SJCRH30 (cell line): ENCODE measurements at places on chromosomes 5 and 9.

DNA sequence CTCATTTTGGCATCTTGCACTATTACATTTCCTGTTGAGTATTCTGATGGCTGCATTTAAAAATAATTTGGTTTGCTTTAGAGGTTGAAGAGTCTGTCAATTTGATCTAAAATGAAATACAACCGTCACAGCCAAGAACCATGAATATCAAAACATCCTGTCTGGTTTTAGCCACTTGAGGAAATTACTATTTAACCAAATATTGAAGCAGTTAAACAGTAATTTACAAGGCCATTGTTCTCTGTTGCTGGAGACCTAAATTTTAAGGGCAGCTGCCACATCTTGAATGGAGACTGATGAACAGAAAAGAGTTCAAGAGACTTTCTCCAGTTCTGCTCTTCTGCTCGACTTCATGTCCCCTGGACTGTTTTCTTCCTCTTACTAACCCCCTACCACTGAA, 549.4 kb downstream of the LRRC70 start:
- DNase-seq, result no peak

DNA sequence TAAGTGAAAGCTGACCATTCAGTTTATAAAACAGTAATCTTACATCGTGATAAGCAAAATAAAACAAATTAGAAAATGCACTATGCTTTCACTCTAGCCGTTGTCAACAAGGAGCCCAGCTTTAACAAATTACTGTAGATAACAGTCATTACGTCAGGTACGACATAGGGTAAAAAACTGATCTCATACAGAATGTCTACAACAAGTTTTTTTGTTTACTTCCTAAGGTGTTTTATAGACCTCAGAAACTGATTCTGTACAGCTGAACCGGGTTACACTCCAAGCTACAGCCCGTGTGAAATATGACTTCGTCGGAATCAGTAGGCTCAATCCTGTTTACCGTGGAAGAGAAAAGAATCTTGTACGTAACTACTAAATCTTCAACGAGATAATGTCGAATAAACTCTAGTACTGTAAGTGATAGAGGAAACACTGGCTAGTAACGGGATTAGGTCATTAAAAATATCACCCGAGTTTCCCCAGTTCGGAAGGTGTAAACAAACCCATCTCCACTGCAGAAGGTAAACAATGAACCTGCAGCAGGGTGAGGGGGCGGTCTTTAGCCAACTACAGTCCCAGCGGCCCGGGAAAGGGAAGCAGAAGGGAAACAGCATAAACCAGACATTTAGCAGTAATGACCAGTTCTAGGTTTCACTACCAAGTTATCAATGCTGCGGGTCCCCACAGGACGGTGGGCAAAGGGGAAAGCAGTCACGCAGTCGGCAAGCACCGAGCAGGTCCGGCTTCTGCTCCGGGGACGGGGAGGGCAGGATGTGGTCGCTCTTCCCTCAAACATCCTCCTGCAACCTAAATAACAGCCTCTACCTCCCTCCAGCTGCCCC, 1.1 kb downstream of the RICTOR start:
- peak; percentile 66 for DNase-seq

- DNase-seq, result no peak
Measured at GRCh38 chr9:130422546-130422945, 22.2 kb upstream of the ASS1 start.

DNA sequence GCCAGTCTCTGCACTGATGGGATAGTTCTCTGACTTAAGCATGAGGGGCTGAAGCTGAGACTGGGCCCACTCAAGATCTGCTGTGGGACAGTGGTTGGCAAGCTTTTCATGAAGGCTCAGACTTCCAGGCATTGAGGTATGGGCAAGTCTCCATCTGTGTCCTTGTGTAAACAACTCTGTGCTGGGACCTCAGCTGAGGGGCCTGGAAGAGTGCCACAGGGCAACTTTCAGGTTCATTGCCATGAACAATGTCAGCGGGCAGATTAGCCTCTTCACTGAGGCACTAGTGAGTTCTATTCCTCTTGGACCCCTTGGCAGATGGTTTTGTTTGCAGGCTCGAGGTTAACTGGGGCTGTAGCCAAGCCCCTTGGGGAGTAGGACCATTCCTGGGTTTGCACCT, 127.1 kb downstream of the MRPS30 start:
- no peak for DNase-seq

DNA sequence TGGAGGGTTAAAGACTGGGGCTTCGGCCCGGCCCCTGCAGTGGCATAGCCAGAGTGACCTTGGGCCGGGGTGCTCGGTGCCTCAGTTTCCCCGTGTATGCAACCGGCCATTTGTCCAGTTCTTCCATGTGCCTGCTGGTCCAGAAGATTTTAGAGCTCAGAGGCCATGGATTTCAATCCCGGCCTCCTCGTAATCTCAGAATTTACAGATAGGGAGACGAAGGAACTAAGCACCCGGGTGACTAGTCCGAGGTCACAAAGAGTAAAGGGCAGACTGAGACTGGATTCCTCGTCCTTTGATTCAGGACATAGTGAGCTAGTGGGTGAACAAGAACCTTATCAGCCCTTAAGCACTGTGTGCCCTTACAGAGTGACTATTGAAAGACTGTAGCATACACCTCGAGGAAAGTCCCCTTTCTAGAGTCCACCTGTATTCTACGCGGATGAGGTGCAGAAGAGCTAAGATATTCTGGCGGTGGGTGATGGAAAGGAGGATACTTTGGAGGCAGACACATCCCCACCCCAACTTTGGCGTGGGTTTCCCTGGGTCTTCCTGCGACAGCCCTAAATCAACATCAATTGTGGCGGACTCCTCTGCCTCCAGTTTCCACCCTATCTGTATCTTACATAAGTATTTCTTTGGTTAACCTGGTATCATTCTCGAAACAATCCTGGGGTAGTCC, 597 bp downstream of the SLC31A1 start:
- DNase-seq, result no peak

DNA sequence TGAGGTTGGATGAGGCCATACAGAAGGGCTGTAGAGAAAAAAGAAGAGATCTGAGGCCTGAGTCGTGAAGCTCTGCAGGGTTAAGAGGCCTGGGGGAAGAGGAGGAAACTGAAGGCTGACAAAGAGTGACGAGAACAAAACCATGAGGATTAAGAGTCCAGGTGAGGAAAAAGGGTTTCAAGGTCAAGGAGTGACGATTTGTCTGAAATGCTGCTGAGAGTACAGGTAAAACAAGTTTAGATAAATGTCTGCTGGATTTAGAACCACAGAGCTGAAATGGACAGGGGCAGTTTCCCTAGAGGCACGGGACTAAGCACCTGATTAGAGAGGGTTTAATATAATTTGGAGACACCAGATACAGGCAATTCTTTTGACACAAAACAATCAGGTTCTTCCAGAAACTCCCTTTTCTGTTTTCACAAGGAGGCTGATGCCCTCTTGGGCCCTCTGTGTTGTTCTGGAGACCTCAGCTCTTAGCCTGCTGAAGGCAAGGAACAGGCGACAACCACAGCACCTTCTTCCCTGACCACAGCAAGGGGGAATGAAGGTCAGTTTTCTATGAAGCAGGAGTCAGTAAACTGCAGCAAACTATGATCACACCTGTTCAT, 14.6 kb upstream of the GCNT1 start:
- DNase-seq, result no peak

DNA sequence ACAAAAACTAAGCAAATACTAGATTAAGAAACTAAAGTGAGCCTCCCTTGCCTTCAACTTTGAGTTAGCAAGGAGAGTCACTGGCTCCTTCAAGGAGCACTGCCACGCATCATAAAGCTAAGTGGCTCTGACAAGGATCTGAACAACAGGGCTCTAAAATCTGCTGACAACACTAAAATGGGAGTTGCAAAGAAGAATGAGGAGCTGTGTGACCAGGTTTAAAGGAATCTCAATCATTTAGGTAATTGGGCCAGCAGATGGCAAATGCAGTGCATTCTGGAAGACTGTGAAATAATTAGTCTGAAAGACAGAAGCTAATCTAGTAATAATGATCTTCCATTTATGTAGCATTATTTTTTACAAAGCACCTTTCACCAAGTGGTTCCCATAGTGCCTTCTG, 297.0 kb upstream of the TAS2R1 start:
- DNase-seq, result no peak
